ENCODE measurements at places on chromosomes 2 and 18.

DNA sequence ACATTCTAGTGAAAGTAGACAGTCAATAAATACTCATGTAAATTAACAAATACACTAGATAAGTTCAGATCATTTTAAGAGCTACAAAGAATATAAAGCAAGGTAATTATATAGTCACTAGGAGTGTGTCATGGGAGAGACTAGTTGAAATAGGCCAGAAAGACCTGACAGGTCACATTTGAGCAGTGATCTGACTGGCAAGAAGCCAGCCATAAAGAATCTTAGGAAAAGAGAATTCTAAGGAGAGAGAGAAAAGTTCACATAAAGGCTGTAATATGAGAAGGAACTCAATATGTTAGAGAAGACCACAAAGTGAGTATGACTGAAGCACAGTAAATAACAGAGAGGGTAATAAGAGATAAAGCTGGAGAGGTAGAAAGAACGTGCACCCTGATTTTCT, 31.2 kb downstream of the VSNL1 start:
- no peak for DNase-seq

DNA sequence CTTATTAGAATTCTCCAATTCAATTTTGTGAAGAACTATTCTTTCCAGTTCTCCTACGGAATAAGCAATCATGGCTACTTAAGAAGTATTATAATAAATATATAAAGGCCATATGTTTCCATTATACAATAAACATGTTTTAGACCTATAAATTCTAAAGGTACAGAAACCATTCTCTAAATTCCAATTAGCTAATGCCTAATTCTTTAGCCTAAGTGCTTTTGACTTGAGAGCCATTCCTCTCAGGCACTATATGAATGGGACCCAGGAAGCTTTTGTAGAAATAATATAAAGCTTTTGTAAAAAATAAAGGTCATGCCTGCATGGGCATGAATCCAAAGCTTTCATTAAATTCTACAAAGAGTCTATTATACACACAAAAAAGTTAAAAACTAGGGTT, 161.0 kb upstream of the UNC80 start:
- no peak for DNase-seq

DNA sequence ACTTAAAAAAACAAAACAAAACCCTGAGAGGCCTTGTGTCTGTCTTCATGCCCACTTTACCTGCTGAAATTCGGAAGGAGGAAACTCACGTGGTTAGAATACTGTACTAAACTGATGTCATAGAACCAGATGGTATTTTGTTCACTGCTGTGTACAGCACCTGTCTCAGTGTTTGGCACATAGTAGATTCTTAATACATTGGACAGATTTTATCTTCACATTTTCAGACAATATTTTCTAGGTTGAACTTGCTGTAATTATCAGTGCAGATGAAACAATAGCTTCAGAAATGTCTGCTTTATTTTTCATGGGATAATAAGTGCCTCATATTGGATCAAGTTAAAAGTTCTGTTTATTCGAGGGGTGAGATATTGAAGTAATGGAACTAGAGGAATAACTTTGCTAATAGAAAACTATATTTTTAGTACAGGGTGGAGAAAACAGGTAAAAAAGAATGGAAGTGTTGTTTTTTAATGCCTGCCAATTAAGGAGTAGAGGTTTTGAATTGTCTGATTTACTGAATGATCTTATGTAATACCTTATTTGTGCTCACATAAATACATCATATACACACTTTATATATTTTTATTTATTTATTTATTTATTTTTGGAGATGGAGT, 23.7 kb downstream of the DDX1 start:
- DNase-seq: no peak

DNA sequence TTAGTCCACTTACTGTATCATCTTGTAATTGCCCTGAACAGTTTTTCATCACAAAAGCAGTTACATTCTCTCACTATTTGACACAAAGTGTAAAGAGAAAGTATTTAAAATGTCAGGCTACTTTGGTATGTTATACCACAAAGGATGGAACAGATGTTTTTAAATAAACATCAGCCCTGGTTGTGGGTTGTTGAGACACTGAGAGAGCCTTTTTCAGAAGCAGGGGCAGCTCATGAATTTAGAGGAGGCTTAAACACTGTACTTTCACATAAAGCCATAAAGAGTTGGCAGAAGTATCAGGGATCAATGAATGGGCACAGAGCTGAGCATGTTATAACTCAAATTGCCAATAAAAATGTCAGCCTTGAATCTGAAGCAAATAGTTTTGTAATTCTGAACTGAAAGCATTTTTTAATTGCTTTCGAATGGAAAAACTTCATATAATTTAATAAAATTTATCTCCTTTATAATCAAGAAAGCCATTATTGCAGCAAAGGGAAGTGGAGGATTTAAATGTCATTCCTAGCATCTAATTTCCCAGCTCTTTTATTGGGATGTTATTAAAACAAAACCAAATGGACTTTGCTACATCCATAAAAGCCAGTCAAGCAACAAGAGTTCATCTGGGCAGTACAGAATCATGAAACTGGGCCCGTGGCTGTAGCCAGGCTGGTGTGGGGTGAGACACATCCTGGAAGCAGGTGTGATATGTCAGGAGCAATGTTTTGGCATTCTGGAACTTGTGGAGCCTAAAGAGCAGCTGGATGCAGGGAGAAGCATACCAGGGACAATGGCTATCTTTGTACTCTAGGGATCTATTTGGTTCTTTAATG, 95.1 kb upstream of the NT5C1B start:
- no peak for DNase-seq

DNA sequence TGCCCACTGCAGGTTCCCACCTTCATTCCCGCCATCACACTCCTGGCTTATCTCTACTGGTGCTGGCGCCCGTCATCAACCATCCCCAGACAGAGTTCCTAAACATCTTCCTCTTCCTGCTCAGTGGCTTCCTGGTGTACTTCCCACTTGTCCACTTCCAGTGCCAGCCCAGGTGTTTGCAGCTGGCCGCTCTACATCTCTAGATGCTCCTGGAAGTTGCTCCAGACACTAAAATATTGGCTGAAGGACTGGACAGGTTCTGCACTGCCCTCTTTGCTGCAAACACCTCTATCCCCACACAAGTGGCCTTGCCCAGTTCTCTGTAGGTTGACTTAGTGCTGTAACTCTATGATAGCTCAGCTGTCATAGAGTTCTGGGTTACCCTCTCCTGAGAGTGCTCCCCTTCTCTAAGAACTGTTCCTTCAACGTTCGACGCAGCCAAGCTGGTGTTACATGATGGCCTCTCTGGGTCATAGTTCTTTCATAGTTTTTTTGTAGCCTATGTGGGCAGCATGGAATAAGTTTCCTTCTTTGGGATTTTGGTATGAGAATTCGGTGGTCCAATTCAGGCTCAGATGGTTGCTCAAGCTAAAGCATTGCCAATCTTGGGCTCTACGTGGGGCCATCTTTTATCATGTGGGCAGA, 45.8 kb upstream of the PUM2 start:
- no peak for DNase-seq

GRCh38 chr2:32738939-32739338, 111.1 kb downstream of the TTC27 start:
- DNase-seq: no peak

DNA sequence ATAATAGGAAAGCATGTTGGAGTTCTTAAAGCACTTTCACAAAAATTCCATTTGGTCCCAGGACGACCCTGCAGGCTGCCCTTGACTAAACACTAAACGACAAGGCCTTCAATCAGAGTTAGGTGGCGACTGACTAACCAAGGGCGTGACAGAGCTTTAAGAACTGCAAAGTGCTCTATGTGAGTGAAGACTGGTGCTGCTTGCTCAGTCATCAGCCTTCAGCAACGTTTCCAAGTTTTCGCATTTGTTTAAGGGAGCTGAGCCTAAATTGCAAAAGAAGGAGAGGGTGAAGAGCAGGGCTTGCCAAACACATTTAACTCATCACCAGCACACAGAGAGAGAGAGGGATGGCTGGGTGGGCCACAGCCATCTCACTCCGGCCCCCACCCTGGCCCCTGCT, 204.7 kb upstream of the PID1 start:
- no peak for DNase-seq

- DNase-seq: no peak
Observed at GRCh38 chr2:675460-675859, 1.7 kb downstream of the TMEM18 start.

DNA sequence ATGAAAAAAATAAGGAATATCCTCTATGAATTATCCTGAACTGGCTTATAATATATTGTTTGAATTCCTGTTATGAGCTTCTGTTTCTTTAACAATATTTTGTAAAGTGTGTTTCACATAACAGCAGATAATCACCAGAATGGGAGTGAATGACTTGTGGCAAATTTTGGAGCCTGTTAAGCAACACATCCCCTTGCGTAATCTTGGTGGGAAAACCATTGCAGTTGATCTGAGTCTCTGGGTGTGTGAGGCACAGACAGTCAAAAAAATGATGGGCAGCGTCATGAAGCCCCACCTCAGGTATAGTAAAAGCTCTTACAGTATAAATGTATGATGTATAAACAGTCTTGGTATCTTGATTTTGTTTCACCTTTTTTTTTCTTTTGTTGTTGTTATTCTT, 5.9 kb downstream of the GEN1 start:
- DNase-seq: no peak

DNA sequence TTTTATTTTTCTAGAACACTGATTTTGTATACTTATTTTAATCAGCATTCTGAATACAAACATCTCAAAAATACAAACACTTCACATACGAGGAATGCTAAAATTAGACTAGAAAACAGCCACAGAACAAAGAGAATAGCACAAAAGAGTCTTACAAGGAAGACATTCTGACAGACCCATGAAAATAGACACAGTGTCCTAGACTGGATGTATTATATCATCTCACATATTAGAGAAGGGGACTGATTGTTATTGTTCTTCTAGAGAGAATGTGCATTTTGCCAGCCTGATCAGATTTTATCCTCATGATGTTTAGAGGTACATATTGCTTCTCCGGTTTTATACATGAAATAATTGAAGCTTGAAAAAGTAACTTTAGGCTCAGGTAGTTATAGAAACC, 357.9 kb downstream of the DPP10 start:
- DNase-seq: no peak

DNA sequence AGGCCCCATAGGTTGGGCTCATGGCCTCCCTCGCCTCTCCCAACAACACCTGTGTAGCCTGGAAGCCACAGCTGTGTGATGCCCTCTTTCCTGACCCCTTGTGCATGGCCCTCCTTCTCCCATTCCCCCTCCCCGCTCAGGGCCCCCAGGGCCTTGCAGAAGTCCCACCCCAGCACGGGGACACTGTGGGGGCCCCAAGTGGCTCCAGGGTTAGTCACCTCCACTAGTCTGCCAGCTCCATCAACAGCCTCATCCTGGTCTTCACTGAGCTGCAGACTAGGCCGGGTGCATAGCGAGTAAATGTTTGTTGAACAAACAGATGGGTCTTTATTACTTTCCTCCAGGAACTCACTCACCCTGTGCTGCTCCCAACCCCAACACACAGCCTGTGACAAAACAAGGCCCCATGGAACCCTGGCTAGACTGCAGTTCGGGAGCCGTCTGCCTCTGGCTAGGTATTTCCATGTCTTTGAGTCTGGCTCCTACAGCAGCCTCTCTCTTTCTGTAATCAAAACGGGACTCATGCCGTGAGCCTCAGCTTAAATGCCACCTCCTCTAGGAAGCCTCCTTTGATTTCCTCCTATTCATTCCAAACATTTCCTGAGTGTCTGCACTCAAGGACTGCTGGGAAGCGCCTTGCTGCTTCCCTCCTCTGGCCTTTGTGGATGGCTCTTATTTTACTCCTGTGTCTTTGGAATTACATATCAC, 109.9 kb upstream of the ID2 start:
- no peak for DNase-seq

GRCh38 chr2:64666810-64667438, 13.2 kb upstream of the SERTAD2 start:
- DNase-seq: no peak

DNA sequence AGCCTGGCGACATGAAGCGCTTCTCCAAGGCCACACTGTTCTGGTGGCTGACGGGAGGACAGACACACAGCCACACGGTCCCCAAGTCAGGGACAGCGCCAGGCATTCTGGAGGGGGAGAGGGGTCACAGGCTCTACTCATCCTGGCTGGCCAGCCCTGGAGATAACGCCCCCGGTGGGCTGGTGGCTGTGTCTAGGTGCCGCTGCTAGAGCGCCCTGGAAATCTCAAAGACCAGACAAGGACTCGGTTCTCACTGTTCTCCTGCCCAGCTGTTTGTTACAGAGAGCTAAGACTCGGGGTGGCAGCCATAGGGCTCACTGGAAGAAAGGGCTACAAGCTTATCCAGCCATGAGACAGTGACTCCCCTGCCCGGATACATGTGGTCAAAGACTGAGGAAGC, 72.0 kb downstream of the KCNF1 start:
- no peak for DNase-seq

DNA sequence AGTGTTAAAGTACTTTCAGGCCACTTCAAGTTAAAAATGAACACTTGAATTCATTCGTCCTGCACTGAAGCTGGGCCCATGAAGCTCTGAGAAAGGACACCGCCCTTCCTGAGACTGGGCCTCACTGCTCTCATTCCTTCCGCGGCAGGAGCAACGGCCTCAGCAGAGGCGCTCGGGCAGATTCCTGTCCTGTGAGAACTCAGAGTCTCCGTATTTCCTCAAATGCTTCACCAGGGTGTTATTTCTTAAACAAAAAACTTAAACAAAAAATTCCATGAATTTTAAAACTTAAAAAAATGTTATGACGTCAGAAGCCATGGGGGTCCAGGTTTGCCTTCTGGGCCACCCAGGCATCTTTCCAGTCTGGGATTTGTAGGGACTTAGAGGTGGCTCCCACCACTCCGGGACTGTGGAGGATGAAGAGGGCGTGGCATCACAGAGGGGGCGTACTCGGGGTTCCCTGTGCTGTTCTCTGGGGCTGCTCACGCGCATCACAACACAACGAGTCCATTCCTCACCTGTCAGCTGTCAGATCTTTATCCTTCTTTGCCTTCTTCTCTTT, 115.9 kb upstream of the ASB18 start:
- DNase-seq: no peak

DNA sequence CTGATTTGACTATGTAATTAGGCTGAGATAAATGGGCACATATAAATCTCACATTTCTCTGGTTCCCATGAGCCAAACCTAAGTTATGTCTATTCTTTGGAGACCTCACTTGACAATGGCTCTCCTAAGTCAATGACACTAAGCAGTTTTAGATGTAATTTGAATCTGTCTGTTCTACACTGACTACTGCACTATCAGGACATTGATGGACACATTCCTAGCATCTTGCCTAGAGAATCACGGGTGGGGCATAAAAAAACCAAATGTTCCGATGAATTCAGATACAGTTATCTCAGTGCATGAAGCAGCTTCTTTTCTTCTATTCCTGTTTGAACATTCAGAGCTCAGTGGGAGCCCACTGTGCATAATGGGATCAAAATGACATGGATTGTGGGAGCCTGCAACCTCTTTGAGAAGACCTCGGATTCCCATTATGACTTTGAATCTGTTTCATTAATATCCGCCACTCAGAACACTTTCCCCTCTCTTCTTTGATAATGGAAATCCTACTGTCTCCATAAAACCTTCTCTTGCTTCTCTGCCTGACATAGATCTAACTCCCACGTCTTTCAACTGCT, 110.8 kb downstream of the FSHR start:
- DNase-seq: no peak

DNA sequence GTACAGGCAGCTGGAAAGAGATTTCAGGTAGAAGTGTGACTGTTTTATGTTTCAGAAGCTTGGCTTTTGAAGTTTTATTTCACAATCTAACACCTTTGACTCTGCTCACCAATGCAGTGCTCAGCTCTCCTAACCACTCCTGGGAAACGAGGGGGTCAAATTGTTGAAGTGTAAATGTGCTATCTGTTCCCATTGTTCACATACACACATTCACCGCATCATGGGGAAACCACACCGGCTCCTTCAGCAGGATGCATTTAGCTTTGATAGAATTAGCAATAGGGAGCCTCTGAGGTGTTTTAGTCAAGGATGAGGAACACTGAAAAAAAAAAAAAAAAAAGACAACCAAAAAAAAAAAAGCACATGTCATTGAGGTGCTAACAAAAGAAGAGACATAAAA, 13.4 kb upstream of the DLGAP1 start:
- DNase-seq: no peak

Data from stimulated activated CD4-positive, alpha-beta T cell treated with anti-CD3 and anti-CD28 coated beads, TNF-alpha, amount 100 ng/mL, for 4 hours (primary cell).